ENCODE measurements at places on chromosomes 5 and 9.

- no peak for DNase-seq
Measured at GRCh38 chr5:173159256-173159655, 14.9 kb downstream of the BNIP1 start.

- no peak for DNase-seq
Measured at GRCh38 chr9:4861736-4862451, 69.2 kb downstream of the RCL1 start.

DNA sequence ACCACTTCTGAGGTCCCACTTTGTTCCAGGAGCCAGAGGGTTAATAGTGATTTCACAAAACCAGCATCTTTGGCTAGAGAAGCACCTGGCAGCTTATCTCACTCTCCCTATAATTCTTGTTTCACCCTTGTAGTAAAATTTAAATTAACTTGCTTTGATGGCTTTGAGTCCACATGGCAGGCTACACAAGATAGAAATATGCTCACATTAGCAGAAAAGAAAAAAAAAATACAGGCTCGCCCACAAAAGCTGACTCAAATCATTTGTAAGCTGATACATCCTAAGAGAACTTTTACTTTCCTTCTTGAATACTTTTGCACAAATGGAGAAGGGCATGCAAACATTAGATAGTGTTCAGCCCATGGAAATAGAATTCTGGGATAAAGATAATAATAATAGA lies 36.2 kb downstream of the TNFSF15 start:
- no peak for DNase-seq

GRCh38 chr5:139869042-139869790 lies 73.6 kb downstream of the PSD2 start:
- DNase-seq, result no peak

DNA sequence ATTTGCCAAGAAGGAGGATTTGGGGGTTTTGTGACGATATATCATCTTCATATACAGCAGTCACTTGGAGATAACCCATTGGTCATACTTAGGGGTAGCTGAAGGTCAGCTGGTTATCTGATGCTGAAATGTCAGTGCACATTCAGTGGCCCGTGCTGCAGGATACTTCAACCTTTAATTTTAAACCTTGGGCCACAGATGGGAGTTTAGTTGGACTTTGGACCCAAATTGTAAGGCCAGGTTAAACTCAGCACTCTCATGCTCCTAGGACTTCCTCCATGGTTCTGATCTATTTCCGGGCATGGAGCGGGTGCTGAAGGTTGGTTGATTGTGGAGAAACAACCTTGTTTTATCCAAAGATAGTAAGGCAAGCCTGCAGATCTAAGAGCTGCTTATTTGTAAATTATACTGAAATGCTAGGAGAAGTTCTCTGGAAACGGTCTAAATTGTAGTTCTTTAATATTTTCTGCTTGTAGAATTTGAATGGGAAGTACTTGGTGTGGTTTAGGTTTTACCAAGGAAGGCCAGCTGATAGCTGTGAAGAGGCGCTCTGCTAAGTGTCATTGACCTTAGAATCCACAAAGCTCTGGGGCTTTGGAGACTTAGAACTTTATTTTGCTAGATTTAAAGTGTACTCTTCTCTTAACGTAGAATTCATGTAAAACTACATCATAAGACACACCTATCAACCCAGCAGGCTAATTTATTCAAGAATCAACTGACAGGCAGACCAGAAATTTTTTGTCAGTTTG lies 38.6 kb downstream of the SLC44A1 start:
- DNase-seq, result peak; percentile 20

DNA sequence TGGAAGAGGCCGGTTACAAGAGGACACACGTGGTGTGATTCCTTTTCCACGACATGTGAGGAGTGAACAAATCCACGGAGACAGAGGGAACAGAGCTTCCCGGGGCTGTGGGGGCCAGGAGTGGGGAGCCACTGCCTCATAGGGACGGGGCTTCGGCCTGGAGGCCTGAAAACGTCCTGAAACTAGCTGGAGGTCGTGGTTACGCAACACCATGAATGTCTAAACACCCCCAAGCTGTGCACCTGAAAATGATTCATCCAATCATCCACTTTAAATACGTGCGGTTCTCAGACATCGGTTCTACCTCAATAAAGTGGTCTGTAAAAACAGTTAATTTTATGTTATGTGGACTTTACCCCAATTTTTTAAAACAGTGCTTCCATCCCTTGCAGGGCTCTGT lies 65.3 kb upstream of the PPP1R26 start:
- DNase-seq, result no peak

GRCh38 chr9:116394894-116395698 lies 241.5 kb downstream of the PAPPA start:
- no peak for DNase-seq

- DNase-seq, result no peak
Measured at GRCh38 chr5:158814521-158814920, 285.2 kb downstream of the EBF1 start.

- no peak for DNase-seq
Measured at GRCh38 chr9:70106571-70106970, 62.9 kb downstream of the MAMDC2 start.

DNA sequence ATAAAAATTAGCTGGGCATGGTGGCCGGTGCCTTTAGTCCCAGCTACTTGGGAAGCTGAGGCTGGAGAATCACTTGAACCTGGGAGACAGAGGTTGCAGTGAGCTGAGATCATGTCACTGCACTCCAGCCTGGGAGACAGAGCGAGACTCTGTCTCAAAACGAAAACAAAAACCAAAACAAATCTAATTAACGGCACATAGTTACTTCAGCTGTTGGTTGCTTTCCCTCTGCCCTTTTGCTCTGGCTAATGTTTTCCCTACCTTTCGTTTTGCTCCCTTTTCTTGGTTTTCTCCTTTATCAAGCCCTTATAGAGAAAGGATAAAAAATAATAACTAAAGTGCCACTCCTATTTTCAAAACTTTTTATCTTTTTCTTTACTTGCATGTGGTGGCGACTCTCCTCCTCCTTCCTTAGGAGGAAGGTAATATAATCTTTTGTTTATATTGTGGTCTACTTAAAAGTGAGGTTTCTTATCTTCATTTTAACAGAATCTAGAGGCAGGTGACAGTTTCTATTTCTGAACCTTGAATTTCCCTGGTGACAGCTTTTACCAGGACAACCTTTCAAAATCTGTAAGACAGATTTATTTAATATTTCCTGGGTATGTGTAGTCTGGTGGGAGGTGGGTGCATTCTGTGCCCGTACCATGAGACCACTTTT lies 125.4 kb downstream of the ARHGEF28 start:
- DNase-seq, result no peak

DNA sequence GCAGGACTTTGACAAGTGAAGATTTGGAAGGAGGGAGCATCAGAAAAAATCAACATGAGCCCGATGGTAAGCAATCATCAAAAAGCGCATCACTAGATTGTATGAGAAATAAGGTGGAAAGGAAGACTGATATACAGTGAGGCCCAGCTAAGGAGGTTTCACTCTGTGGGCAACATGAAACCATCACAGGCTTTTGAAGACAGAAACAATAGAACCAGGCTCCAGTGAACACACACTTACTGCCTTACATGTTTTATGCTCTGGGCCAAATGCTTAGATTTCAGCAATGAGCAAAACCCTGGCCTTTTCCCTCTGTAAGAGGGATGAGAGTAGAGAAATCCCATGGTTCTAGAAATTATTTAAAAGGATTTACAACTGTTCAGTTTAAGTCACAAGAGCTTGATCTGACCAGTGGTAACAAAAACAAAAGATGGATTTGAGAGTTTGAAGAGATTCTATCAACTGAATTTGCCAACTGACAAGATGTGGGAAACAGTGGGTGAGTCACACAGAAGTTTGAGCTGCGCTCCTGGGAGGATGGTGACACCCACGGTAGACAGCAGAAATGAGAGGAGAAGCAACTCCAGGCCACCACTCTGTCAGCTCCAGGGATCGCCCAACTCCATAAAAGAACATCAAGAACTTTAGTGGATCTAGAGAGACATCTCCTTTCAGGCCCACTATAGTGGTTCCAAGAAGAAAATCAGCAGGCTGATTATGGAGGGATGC lies 261.8 kb downstream of the MCTP1 start:
- no peak for DNase-seq

DNA sequence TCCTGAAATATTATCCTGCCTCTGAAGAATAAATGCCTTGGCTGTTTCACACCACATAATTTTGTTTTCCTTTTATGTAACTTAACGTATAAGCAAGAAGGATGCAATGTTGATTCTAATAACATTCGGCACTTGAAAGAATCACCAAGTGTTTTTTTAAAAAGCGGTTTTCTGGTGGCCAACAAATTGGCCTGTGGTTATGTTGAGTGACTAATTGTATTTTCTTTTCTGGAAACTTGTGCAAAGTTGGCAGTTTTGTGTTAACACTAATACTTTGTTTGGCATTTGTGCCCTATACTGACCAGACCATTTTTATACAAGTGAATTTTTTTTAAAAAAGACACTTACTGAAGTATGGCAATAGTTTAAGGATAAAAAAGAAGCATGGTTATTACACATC lies 452.7 kb downstream of the BNC2 start:
- DNase-seq, result no peak

DNA sequence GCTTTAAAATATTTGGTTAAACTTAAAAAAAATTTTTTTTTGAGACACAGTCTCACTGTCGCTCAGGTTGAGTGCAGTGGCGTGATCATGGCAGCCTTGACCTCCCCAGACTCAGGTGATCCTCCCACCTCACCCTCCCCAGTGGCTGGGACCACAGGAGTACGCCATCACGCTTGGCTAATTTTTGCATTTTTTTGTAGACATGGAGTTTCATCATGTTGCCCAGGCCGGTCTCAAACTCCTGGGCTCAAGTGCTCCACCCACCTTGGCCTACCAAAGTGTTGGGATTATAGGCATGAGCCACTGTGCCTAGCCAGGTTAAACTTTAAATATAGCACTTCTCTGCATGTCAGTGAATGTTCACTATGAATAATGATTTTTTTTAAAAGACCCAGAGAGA lies 224.5 kb upstream of the RFX3 start:
- DNase-seq, result no peak

DNA sequence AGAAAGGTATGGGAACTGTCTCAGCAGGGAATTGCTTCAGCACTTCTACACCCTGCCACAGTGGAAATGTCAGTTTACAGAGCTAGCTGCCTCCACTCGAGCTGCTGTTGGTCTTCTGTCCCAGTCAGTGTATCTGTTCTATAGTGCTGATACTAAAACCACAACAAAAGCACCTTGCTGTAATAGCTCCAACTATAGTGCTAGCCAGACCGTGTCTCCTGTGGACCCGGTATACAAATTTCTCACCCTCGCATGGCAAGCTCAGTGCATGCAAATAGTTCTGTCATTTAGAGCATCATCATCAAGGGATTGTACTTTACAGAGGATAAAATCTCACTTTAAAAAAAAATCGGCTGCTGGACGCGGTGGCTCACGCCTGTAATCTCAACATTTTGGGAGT lies 51.5 kb upstream of the IQGAP2 start:
- no peak for DNase-seq

DNA sequence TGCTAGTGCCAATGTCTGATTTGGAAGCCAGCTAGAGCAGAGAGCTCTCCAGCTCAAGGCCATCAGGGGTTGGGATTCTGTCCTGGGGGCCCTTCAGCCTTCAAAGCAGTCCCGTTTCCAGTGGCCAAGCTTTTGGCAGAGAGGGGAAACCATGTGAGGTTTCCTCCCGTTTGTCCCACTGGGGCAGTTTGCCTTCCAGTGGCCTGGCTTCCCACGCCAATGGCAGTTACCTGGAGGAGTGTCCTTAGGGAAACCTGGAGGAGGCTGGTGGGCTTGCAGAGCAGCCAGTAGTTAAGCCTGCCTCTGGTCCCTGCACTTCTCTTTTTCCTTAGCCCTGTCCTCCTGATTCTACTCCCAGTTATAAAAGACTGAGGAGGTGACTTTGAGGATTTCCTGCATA lies 37.7 kb downstream of the FGD3 start:
- DNase-seq, result no peak

GRCh38 chr9:16485160-16485559 lies 385.3 kb downstream of the BNC2 start:
- DNase-seq, result no peak

DNA sequence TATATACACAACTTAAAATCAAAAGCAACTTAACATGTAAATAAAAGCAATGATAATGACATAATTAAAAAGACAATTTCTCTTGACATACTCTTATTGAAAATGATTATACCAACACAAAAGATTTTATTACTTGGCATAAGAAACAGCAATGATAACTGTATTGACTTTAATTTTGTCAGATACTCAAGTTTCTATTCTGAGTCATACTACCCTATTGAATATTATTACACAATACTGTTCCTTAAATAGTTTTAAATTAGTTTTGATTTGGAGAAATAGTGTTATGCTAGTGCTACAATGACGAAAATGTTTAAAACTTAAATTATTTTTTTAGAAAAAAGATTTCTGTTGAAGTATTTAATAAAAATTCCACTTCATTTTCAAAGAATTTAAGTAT lies 1319.3 kb upstream of the C9orf72 start:
- no peak for DNase-seq

- no peak for DNase-seq
Measured at GRCh38 chr5:156155598-156155997, 171.4 kb upstream of the SGCD start.

DNA sequence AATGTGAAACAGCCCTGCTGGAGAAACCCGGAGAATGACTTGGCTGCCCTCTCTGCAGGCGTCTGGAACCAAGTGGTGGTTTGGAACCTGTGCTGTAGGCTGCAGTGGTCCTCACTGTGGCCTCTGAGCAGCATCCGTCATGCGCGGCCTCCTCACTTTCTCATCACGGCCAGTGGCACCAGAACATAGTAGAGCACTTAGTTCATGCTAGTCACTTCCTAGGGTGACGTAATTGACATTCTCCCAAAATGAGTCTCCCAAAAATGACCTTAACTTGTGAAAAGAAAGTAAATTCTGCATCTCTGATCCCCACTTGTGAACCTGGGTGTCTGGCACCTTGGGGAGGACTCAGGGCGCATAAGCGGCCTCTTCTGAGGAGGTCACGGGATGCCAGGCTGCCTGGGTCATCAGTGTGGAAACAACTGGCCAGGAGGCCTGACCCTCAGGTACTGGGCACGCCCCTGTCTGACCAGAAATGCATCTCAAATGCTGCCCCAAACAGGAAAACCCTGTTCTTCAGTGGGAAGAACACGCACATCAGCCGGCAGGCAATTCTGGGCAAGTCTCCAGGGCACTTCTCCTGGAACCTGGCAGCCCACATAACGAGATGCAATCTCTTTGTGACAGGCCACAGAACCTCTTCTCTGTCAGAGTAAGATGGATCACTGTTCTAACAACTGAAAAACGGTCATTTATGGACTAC lies 36.6 kb upstream of the SPTLC1 start:
- no peak for DNase-seq

GRCh38 chr9:124018730-124019697 lies 7.4 kb downstream of the LHX2 start:
- DNase-seq, result peak; percentile 64

- no peak for DNase-seq
Measured at GRCh38 chr5:171648279-171649074, 137.1 kb upstream of the SMIM23 start.

- no peak for DNase-seq
Measured at GRCh38 chr5:63794296-63794695, 167.9 kb downstream of the HTR1A start.

DNA sequence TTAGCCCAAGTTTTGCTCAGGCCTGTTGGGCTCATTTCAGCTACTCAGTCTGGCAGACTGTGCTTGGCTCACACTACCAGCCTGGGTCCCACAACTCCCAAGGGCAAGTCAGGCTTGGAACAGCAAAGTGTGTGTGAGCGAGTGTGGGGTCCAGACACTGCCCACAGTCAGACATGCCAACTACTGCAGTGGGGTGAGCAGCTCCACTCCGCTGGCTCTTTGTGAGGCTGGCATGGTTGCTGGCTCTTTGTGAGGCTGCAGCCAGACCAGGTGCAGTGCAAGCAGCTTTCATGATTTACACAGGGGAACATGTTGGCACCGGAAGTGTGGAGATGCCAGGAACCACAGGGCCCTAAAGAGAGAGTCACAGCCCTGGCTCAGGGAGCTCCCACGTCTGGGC lies 606.7 kb upstream of the FAM174A start:
- no peak for DNase-seq

Measured in HuH-7 (cell line).